Umbilical cord (tissue), 2 donors: ENCODE measurements at places on chromosomes 11 and 22. TPM values are rescaled to one million over a fixed set of nuclear protein-coding genes. Genes with fewer than 3 reads are reported as not detected.

- no peak for DNase-seq
Measured at GRCh38 chr11:47378836-47379170, 456 bp upstream of the SPI1 start.

- DNase-seq: no peak
Measured at GRCh38 chr11:69159150-69159852, 3.6 kb downstream of the SMIM38 start.

DNA sequence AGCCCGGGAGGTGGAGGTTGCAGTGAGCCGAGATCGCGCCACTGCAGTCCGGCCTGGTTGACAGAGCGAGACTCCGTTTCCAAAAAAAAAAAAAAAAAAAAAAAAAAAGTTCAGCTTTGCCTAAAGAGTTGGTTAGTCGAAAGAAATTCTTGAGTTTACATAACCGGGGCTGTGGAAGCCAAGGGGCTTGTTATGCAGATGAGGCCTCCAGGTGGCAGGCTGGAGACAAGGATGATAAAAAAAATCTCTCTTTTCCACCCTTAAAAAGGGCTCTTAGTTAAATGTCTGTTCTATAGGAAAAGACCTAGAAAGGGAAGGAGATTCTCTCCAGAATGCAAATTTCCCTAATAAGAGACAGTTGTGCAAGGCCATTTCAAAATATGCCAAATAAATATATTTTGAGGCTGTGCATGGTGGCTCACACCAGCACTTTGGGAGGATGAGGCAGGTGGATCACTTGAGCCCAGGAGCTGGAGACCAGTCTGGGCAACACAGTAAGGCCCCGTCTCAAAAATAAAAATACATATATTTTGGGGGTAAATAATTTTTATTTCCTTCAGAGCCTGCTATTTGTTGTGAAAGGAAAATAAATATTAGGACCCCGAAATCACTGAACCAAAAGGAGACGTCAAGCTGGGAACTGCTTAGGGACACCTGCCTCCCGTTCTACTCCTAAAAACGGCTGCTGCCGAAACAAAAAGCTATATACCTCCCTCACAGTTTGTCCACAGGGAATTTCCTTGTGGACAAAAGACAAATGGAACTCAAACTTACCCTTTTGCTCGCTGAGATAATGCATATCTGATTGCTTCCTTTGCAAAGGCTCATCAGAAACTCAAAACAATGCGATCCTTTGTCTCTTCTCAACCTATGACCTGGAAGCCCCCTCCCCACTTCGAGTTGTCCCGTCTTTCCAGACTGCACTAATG, 2.4 kb upstream of the IFITM2 start:
- peak; percentile 85 for DNase-seq

DNA sequence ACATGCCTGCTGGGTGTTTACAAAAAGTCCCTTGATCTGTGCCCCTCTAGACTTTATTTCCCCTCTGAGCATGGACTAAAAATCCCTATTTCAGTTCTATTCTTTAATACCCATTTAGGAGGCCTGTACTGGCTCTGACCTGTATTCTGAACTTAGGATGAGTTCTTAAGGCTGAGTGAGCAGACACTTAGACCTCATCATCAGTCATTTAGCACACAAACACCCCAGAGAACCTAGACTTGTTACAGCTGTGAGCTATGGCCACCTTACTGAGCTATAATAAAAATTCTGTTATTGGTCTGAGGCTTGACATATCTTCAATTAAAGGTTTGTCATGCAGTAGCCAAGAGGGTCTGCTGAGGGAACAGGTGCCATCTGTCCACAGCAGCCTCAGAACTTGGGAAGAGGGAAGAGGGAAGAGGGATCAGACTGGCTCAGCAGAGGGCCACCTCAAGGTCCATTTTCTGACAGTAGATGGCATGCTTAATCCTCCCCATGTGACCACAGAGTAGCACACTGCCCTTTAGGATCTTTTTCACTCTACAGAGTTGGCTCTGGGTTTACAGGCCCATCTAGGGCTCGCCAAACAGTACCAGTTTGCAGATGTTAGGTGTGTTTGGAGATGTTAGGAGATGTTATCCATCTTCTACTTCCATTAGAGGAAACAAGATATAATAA, 30.2 kb upstream of the RRM1 start:
- DNase-seq: no peak

DNA sequence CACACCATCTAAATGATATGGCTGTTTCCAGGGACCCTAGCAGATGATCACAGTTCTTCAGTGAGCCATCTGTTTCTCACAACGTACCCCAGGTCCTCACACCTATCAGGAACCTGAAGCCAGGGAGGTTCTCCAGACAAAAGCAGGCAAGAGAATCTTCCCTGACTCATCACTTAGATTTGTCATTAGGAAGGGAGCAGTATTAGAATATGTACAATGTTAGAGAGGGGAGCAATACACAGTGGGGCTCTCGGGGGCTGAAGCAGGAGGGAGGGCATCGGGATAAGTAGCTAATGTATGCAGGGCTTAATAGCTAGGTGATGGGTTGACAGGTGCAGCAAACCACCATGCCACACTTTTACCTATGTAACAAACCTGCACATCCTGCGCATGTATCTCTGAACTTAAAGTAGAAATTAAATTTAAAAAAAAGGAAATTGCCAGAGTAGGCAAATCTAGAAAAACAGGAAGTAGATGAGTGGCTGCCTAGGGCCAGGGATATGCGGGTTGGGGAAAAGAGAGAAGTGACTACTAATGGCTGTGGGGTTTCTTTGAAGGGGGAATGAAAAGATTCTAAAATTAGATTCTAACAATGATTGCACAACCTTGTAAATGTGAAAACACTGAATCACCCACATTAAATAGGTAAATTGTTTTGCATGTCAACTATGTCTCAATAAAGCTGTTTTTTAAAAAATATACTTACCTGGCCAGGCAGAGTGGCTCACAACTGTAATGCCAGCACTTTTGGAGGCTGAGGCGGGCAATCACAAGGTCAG, 14.4 kb downstream of the C22orf42 start:
- peak; percentile 32 for DNase-seq

GRCh38 chr11:68142441-68143309, 21.5 kb upstream of the CHKA start:
- no peak for DNase-seq

DNA sequence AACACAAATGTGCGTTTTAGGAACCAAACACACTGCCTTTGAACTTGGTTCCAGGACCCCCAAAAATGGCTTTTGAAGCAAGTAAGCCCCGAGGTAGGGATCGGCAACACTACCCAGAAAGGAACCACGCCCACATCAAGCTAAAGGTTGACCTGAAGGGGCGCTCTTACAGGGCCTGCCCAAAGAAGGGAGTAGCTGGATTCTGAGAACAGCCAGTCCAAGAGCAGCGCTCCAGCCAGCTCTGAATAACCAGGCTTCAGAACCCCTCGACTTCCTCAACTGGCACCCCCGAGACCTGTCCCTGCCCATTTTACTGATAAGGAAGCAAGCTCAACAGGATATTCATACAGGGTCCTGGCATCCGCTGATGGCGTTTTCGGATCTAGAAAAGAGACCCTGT, 18.9 kb upstream of the MOB2 start:
- DNase-seq: no peak

DNA sequence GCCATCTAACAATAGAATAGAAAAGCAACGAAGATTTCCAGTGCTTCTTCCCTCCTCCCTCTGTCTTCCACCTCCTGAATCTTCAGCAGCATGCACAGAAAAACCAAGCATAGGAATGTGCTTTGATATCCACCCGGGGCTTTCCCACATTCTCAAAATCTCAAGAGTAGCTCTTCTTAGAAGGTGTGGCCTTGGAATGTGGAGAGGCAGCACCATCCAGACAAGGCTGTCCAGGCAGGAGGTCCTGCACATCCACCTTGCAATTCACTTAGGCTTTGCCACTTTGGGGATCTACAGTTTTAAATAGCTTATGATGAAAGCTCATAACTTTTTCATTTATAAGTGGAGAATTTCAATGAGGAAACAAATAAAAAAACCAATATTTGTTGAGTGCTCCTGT, 72.9 kb downstream of the KIRREL3 start:
- no peak for DNase-seq

DNA sequence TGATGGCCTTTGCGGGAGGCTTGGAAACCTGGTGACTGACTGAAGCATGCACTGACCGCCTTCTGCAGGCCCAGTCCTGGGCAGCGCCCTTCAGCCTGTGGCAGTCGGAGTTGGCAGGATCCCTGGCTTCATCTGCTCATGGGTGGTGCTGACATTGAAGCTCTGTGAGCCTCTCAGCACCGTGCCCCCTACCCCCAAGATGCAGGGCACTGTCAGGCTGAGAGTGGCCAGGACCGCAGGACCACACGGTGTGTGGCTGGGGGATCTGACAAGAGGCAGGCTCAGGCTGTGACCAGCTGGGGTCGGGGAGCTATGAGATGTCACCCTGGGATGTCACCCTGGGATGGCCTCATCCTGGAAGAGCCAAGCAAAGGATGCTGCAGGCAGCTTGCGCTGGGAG, 32.7 kb downstream of the TBC1D22A start:
- no peak for DNase-seq

- DNase-seq: no peak
Measured at GRCh38 chr22:29627196-29627535, 23.7 kb downstream of the NF2 start.

GRCh38 chr11:78476066-78476465, 58.4 kb upstream of the GAB2 start:
- no peak for DNase-seq

GRCh38 chr11:70421123-70421522, 22.8 kb downstream of the CTTN start:
- DNase-seq: no peak

Gene SCGB1D2
- not detected for total RNA-seq

Gene DUSP8
- total RNA-seq: 2.4 TPM

Gene YPEL4
- total RNA-seq: 3.4 TPM

Gene PHLDB1
- 70.3 TPM for total RNA-seq
